NCI-H2029 treated with DMSO at 0.1 percent for 48 hours (cell line): ENCODE measurements at places on chromosomes 3 and 15.
A peak's percentile ranks its signal among the peaks of the same experiment; 100 is the strongest.

- DNase-seq, result no peak
These were observed 1.5 kb downstream of the WHAMM start for GRCh38 chr15:82810890-82811426.

DNA sequence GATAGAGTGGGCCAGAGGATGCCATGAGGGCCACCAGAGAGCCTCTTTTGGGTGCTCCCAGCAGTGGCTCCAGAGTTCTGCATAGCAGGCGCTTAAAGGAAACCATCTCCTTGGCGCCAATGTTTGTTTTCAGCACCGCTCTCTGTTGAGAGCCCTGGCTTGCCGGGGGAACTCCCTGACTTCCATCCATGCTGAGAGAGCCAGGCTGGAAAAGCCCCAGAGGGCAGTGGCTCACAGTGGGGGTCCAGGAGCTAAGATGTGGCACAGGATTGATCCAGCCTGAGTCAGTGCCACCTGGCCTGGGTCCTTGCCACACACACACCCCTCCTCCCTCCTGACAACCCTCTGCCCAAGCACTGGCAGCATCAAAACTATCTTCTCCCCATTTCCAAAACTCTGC, 50.4 kb upstream of the HACD2 start:
- DNase-seq, result peak; percentile 55

DNA sequence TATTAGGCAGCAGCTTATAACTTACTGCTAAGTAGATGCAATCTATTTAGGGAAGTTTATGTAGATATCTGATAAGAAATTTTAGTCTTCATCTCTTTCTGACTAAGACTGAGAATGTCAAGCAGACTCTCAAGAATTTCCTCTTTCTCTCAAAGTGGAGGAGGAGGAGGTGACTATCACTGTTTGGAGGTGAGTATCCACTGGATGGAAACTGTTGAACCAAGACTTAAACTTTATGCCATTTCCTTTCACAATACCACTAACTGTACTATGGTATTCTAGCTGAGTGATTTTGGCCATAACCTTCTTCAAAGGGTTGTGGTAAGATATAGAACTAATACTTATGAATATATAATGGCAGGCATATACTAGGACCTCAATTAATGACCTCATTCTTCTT, 64.6 kb downstream of the TPRG1 start:
- DNase-seq, result no peak

GRCh38 chr15:47887241-47887800, 170.0 kb downstream of the SEMA6D start:
- peak; percentile 64 for DNase-seq

GRCh38 chr15:89693091-89693490, 2.5 kb downstream of the WDR93 start:
- DNase-seq, result no peak

DNA sequence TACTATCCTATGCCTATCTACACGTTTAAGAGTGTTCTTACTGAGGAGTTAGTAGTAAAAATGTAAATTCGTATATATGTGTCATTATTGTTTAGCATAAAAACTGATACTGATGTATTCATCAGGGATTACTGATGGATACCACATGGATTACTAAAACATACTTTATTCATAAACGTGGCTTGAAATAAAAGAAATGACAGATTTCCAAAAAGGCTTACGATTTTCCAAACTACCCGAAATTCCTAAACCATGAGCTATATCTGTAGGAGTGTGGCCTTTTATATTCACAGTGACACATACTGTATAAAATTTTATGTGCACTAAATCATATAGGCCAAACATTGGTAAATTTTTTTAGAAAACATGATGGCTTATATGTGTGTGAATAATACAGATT, 6.9 kb downstream of the TSC22D2 start:
- DNase-seq, result no peak

GRCh38 chr15:68775671-68776476, 44.8 kb downstream of the ANP32A start:
- no peak for DNase-seq

- no peak for DNase-seq
These were observed 514.4 kb upstream of the ZNF385D start for GRCh38 chr3:22265403-22265802.

DNA sequence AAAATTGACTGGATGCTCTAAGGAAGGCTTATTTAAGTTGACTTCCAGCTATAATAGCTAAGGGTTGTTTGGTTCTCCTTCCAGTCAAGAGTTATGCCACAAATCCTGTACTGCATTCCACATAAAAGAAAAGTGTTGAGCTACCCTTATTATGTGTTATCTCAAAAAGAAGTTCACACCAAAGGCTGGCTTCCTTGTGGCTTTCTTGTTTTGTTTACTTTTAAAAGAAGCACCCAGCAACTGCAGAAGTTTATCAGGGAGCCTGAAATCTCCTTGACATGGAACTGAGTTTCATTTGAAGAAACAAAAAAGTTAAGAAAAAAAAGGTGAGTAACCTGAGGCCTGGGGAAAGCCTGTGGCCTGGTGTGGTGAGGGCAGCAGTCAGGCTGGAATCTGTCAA, 10.2 kb downstream of the MGLL start:
- DNase-seq, result no peak

GRCh38 chr3:164174059-164174458, 904.2 kb downstream of the SI start:
- no peak for DNase-seq

DNA sequence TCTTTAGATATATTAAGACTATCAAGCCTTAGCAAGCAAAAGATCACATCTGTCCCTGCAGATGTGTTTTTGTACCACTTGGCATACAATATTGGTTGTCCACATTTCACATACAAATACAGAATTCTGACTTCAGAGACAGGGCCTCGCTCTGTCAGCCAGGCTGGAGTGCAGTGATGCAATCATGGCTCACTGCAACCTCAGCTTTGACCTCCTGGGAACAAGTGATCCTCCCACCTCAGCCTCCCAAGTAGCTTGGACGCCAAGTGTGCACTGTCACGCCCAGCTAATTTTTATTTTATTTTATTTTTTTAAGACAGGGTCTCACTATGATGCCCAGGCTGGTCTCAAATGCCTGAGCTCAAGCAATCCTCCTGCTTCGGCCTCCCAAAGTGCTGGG, 53.0 kb upstream of the ACTL6A start:
- no peak for DNase-seq

GRCh38 chr3:24454393-24454792, 40.3 kb downstream of the THRB start:
- no peak for DNase-seq

GRCh38 chr3:132867956-132868355, 145.7 kb upstream of the NPHP3 start:
- no peak for DNase-seq

GRCh38 chr15:65785151-65785550, 6.9 kb downstream of the DENND4A start:
- no peak for DNase-seq

DNA sequence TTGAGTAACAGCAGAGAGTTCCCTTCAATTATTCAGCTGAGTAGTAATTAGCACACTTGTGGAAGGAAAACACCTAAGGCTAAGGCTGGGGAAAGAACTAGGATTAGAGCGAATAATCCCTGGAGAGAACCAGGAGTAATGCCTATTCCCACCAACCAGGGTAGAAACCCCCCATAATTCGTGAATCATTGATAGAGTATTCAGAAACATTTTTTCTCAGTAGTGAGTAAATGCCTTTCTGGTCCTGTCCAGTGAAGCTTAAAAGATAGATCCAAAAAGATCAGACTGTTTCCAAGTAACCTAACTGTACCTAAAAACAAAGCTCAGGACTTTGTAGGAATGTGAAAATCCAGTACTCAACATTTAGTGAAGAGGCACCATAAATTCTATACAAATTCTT, 71.2 kb downstream of the DGKG start:
- DNase-seq, result no peak

DNA sequence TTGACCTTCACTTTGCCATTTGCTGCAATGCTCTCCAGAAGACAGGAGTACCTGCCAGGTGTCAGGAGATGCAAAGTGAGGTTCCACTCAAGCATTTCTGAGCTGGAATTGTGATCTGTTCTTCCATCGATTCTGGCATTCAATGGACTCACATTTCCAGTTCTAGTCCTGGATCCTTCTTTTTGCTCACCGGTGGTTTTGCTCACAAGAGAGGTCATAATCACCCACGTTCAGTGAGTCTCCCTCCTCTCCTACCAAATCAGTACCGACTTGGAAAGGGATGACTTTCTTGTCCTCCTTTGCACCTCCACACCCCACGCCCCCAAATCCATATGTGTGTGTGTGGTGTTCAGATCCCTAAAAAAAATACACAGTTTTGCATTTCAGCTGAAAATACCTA, 206.7 kb upstream of the IGF1R start:
- no peak for DNase-seq
